ENCODE measurements at places on chromosomes 16 and 17.

DNA sequence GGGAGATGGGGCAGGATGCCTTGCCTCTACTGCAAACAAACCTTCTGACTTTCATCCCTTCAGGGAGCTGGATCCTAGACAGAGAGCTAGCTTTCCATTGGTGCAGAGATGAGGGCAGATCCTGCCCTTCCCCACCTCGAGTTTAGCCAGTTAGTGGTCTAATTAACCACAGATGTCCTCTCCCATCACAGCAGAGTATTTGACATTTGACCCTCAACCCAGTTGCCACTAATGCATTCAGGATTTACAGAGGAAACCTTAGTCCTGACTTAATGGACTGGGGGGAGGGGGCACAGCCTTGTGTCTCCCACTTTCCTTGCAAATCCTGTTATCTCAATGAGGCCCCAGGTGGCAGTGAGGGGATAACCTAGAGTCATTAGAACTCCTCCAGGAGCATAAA lies 10.2 kb downstream of the PIP4K2B start:
- no peak for DNase-seq

DNA sequence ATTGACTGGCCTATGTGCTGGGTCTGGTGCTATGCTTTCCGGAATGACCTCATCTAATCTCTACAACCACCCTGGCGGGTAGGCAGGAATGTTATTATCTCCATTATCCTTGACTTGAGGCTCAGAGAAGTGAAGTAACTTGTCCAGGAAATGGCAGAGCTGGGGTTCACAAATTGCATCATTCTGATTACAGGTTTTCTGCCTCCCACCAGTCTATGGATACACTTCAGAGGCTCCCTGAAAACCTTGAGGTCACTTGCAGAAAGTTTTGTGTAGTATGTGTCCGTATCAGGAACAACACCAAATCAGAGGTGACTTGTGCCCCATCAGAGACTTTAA lies 19.1 kb downstream of the NOD2 start:
- no peak for DNase-seq

GRCh38 chr17:4163951-4164350 lies 21.0 kb downstream of the CYB5D2 start:
- no peak for DNase-seq

GRCh38 chr16:799948-800833 lies at the start of gene GNG13:
Gene GNG13, minus strand, starts transcription at chr16:800734. Its CDS starts 1,657 bp downstream, at chr16:799077.
- DNase-seq, result no peak

GRCh38 chr17:81074875-81075274 lies 39.9 kb downstream of the BAIAP2 start:
- no peak for DNase-seq

DNA sequence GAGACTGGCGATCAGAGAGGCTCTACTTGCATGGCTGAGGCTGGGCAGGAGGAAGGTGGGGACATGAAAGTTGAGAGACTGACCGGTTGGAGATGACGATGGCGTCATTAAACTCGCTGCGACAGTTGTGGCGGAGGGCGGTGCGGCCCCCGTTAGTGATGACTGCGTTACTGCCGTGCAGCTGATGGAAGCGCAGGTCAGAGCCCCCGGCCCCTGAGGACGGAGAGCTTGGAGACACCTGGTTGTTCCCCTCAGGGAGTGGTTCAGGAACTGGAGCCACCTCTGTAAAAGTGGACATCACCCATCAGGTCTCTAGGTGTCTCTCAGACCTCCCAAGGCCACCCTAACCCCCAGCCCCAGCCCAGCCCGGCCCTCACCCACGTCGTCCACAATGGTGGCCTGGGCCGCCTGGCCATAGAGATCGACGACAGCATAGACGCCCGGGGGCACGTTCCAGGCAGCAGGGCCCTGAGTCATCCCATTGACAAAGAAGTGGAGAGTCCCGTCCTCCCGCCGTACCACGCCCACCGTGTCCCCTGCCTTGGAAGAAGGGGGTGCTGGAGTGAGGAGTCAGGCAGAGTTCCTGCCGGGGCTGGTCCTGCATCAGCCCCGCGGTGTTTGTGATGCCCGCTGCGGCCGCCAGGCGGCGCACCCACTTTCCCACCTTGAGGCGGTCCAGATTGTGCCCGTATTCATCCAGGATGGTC lies 5.3 kb downstream of the NEURL4 start:
- peak; percentile 48 for DNase-seq

- DNase-seq, result no peak
These were observed 32.7 kb upstream of the SLC6A2 start for GRCh38 chr16:55622930-55623561.

DNA sequence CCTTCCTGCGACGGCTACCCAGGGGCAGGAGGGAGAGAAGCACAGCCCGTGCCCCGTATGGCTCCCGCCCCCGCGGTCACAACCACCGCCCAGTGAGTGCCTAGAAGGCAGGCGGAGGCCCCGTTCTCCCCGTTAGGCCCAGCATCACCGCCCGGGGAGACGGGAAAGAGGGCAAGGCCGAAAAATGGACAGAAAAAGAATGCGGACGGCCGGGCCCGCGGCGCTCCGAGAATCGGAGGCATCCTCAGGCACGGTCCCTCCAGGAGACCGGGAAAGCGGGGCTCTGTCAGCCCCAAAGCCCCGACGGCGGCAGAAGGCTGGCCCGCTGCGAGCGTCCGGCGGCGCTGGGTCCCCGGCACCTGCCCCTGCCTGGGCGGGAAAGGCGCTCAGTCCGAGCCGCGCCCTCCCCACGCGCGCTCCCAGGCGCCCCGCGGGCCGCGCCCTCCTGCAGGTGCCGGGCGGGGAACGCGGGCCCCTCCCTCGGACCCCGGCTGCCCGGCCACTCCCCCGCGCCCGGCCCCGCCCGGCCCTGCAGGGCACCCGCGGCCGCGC lies 407 bp downstream of the MCRIP1 start:
- DNase-seq, result no peak

DNA sequence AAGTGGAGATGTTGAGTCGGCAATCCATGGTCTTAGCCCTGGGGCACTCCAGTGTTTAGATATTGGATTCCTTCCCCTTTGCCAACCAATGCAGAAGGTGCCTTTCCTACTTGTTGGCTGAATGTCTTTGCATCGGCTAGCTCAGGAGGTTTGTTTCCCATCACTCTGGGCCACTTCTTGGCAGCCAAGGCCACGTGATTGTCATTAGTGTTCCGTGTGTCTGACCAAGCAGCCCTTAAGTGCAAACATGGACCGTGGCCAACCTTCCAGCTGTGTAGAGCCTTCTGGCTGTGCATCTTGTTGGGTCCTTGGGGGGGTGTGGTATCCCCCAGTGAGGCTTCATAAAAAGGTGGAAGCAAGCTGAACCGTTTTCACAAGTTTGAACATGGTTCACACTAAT lies 66.0 kb downstream of the GNAO1 start:
- no peak for DNase-seq

- no peak for DNase-seq
These were observed 71.1 kb downstream of the DYNLRB2 start for GRCh38 chr16:80611930-80612327.

DNA sequence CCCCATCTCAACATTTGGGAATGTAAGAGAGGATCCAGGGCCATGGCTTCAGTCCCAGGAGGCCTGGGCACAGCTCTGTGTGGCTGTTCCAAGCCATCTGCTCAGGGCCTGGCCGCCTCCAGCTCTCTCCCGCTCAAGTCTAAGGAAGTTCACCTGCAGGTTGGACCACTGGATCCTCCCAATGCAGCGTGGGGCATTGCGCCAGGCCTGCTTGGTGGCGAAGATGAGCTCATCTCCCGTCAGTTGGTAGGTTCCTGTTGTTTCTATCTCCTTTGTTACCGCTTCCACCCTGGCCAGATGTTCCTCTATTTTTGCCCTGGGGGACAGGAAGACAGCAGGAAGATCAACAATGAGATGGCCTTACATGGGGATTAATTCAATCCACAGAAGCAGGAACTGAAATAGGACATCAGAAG lies 17.5 kb downstream of the NOS2 start:
- DNase-seq, result no peak

DNA sequence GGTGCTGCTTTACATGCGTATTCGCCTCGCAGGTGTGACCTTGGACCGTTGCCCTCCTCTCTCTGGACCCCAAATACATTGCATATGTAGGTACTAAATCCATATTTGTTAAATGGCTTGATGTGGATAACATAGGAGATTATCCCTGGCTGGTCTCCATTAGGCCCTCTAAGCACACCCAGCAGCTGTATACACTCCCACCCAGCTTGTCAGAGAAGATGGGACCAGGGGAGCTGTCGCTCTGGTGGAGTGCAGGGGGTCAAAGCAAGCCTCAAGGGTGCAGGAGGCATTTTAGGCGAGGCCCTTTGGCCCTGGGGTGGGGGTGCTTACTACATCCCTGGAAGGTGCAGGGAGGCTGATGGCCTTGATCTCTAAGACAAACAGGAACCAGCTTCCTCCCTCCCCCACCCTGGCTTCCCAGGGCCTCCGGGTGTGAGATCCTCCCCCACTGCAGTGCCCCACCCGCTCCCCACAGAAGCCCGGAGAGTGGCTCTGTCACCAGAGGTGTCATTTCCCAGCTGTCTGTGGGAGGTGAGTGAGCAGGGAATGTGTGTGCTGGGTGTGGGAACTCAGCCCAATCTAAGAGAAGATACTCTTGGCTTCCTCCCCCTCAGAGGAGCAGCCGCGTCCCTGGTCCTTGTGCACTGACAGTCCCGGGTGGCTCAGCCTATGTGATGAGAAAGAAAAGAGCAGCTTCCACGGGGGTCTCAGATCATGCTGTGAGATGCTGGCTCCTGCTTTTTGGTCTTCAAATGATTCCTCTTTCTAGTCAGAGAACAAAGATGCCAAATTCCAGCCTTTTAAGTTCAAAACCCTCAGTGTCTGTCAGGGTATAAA lies 1.4 kb upstream of the VAMP2 start:
- DNase-seq, result peak; percentile 48

GRCh38 chr17:47246120-47246519 lies 7.5 kb upstream of the ITGB3 start:
- no peak for DNase-seq

DNA sequence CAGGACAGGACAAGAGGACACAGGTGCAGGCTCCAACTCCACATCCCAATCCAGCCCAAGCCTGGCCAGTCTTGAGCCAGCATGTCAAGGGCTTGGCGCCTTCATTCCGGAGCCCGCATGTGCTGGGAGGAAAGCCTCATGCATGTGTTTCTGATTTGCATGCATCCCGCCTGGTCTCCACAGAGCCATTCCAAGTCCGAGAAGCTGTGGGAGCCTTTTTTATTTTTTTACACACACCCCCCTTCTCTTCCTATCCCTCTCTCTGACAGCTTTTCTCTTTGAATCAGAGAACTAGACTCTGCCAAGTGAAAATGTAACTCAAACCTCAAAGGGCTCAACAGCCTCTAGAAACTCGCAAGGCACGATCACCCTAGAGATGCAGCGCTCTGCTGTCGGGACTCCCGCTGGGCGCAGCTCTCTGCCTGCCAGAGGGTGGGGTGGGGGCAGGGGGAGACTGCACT lies 45.1 kb downstream of the NOG start:
- DNase-seq, result no peak

DNA sequence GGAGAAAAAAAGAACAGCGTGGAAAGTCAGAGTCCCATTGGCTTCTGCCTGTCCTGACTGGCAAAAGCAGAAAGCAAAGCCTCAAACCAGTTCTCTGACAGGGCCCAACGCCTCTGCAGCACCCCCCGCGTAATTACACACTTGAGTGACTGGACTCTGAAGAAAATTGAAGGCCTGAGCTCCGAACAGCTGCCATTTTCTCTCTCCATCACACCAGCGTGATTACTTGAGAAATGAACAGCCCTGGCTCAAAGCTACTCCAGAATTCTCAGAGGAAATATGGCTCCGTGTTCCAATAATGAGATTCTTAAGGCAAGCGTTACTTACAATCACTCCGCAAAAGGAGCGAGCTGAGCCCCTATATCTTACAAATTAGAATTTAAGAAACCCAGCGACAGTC lies 142.7 kb upstream of the C17orf78 start:
- no peak for DNase-seq

DNA sequence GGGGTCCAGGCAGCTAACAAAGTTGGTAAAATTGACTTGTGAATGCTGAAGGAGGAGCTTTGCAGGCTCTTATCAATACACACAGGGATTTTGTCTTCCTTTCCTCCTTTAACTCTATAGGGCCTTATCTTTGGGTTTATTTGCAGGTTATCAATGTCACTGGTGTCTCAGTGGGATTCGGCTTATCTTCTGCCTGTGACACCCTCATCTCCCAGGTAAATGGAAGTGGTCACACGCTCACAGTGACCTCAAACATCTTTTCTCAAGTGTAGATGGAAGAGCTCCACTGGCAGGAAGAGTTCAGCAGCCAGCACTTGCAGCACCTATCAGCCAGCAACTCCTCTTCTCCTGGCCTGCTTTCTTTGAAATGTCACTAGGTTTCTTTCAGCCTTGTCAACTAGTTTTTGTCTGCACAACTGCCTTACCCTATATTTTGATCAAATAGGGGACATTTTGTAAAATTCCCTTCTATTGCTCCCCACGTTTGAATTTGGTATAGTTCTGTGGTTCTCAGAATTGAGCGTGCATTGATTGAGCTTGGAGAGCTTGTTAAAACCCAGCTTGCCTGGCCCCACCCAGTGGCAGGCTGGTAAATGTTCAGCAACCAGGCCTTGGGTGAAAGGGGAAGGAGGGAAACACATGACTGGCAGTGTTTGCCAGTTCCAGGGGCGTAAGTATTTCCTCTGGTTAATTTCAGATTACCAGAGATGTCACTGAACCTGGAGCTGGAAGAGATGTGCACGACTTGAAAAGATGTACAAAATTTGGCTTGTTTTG lies 12.8 kb downstream of the SLC47A1 start:
- no peak for DNase-seq

DNA sequence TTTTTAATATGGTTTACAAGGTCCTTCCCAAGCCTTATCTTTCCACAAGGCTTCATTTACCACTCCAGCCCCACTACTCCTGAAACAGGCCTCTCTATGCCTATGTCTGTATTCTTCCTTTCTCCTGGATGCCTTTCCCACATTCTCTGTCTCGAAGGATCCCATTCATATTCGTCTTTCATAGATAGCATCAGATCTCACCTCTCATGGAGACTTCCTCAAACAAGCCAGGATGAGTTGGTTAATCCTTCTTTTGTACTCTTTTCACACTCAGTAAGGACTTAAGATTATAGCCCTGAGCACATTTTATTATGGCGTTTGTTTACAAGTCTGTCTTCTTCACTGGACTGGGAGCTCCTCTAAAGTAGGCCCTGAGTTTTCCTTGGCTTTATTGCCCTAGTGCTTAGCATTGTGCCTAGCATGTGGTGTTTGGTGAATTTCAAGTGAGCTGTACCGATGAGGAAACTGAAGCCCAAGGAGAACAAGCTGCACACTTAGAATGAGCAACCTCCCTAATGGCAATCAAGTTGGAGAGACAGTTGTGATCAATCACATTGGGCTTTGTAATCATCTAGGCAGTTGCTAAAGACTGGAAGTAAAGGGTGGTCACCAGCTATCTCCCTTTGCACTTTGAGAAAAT lies 10.0 kb upstream of the TBX4 start:
- no peak for DNase-seq

DNA sequence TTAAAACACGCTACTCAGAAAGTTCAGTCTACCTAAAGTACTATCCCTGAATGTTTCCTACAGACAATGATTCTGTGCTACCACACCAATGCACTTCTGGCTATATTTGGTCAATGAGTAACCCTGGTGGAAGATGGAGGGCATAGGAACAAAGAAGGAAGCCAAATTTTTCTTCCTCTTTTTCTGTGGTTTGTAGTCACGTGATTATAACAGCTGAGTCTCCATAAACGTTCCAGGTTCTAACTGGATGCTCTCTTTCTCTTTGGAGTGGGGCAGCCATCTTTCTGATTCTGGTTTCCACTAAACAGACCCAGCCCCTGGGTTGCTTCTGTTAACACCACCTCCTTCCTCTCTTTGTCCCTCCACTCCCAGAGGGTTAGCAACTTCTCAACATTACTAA lies 274.9 kb downstream of the CDH11 start:
- DNase-seq, result no peak

GRCh38 chr17:58253082-58253481 lies 14.7 kb downstream of the LPO start:
- DNase-seq, result no peak
